ENCODE measurements at places on chromosomes 6 and 20.

DNA sequence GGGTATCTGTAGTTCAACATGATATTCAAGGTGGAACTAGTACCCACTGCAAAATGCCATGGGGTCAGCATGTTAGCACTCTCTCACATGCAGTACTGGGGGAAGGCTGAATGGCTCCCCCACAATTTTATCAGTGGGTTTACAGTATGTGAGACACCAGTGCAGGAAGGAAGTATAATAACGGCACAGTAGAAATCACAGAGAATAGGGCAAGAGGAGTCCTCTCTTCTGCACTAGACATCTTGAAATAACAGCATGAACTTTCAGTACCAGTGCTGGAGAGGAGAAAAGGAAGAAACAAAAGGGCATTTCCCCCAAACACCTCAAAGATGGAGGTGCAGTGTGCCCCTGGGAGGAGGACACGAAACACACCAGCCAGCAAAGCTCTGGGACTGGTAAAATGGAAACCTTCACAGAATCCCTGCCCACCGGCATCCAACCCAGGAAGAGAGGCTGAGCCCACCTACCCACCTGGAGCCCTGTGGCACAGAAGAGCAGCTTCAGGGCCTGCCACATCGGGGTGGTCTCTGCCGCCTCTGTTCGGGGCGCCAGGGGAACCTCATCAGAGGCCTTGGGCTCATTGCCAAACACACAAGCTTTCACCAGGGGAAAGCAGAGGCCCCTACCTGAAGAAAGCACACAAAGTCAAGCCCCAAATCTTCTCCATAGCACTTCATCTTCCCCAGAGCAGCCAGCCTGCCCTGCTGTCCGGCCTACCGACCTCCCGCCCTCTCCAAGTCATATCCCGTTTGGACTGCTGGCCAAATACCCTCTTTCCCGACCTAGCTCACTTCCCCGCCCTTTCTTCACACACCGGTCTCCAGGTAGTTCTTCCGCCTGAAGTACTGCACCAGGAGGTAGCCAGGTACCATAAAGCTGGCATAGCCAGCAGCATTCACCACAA, 1.2 kb downstream of the SLC35B2 start:
- DNase-seq: no peak

DNA sequence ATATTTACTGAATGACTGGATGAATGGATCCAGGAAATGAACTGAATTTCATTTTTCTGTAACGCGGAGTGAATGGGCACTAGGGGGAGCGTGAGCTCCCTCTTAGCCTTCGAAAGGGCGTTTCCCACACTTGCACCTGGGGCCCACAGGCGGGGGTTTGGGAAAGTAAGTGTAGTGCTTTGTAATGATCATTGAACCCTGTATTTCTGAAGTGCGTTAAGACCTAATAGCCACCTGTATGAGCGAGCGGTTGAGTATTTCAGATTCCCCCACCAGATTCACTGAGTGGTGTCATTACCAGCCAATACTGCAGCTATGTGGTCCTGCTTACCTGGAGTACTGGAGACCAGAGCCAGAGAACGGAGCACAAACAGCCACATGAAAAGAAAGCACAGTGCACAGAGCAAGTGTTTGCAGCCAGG, 10.5 kb downstream of the SYTL3 start:
- DNase-seq: no peak

DNA sequence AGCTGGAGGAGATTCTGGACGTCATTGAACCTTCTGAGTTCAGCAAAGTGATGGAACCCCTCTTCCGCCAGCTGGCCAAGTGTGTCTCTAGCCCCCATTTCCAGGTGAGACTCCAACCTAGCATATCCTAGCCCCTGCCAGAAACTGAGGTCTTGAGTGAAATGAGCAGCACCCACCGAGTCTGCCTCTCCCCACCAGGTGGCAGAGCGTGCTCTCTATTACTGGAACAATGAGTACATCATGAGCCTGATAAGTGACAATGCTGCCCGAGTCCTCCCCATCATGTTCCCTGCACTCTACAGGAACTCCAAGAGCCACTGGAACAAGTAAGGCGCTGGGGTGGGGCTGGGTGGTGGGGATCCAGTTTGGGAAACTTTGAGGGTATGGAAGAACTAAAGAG, 4.6 kb downstream of the MEA1 start:
- no peak for DNase-seq

DNA sequence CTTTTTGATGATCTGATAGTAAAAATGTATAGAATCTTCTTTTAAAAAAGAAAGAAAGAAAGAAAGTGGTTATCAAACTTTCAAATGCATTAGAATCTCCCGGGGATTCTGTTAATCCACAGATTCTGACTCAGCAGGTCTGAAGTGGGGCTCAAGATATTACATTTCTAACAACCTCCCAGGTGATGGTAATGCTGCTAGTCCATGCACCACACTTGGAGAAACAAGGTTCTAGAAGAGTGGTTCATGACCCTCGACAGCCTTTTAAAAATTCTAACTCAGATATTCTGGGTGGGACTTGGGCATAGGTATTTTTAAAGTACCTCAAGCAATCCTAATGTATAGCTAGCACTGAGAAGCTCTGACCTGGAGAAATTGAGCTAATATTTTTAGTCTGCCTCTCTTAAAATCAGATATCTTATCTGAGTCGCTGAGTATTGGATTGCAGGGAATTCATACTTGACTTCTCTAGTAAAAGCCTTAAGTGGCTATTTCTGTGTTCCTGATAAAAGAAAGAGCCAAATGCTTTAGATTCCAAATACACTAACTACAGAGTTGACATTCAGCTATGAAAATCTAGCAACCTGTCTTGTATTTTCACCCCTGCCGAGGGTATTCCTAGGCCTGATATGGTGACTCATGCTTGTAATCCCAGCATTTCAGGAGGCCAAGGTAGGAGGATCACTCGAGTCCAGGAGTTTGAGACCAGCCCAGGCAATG, 252.4 kb downstream of the PHACTR1 start:
- DNase-seq: no peak

- DNase-seq: no peak
These were observed 2.5 kb upstream of the SRSF12 start for GRCh38 chr6:89120371-89120770.

- DNase-seq: no peak
These were observed 17.8 kb downstream of the RAB44 start for GRCh38 chr6:36715469-36715868.

DNA sequence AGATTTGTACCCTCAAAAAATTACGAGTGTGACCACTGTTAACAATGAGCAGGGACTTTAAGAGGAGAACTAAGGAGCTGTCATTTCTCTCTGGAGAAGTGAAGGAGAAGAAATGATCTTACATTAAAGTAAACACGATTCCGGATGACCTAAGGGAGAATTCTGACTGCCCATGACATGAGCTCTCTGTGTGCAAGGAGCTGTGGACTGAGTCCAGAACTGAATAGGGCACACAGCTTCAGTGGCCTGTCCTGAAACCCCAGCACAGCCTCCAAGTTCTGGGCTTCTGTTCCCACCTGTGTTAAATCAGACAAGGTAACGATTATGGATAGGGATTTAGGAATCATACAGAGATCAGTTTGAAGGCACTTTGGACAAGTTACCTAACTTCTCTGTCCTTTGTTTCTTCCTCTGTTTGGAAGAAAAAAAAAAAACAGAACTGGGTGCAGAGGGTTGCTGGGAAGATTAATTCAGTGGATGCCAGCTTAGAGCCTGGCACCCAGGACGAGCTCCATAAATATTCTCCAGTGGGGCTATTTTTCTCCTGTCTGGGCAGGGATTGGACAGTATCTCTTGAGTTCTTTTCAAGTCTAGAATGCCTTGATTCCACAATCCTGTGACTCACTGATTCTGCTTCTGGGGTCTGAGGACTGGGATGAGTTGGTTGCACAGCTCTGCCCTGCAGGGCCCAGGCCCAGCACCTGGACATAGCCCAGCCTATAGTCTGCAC, 65.7 kb downstream of the MRPL14 start:
- DNase-seq: no peak

DNA sequence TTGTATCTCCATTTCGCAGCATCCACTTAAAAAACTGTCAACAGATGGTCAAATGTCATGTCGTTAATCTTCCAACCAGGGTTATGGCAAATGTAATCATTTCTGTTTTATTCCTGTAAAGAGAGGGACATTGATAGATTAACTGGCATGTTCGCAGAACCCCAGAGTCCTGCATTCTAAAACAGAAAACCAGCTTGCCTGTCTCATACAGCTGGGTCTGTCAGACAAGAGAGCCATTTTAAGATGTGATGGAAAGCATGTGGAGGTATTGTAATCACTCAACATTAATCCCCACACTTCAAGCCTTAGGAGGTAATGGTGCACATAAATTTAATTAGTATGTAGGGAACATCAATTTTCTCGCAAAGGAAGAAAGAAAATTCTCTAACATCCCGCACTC, 4.4 kb downstream of the SMLR1 start:
- no peak for DNase-seq

GRCh38 chr20:8073024-8073832, 53.7 kb upstream of the TMX4 start:
- DNase-seq: no peak

DNA sequence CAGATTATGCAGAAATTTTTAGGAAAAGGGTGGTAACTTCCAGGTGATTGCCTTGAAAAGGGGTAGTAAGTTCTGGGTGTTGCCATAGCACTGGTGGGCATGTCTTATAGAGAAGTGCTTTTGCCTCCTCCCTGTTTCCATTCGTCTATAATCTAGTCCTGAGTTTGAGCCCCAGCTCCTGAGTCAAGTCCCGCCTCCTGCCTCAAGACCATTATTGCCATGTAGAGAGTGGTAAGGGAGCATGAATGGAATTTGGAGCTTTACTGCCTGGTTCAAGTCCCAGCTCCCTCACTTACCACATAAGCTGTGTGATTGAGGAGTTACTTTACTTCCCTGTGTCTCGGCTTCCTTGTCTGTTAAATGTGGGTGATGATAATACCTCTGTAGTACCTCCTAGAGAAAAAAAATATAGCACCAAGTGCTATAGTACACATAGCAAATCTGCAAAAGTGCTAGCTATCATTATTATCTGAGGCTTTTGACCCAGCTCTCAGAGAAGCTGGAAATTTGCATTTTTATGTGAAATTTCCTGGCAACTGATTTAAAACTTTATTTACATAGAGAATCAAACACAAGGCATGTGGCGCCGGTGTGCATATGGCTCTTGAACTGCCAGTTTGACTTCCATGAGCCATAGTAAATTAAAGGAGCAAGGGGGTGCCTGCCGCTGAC, 36.0 kb downstream of the TGM6 start:
- no peak for DNase-seq

GRCh38 chr6:157941101-157941863, 40.4 kb upstream of the SYNJ2 start:
- DNase-seq: no peak

GRCh38 chr6:4727671-4728435, 48.4 kb upstream of the CDYL start:
- no peak for DNase-seq

DNA sequence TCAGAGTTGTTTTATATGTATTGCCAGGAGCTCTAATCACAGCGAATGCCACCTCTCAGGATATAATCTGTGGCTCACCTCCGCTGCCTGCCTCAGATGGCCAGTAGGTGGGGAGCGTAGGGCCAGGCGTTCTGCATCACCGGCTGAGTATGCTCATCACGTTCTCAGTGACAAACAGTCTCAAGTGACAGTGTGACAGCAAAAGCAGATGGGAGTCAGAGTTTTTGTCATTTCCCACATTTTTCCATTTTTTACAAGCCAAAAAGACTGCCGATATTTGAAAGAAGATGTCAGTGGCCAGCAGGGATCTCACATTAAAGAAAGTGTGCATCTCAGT, 208.7 kb downstream of the ALDH8A1 start:
- DNase-seq: no peak

All from activated T-cell treated with anti-CD3 and anti-CD28 coated beads for 4 hours (primary cell).